NT2/D1 (cell line): ENCODE measurements at places on chromosomes 4 and X.

GRCh38 chr4:148770848-148771247, 328.6 kb upstream of the NR3C2 start:
- DNase-seq, result no peak

GRCh38 chr4:182083671-182084410, 159.4 kb upstream of the TENM3 start:
- no peak for DNase-seq

- no peak for DNase-seq
Observed at GRCh38 chrX:131735127-131735526, 191.3 kb downstream of the OR13H1 start.

DNA sequence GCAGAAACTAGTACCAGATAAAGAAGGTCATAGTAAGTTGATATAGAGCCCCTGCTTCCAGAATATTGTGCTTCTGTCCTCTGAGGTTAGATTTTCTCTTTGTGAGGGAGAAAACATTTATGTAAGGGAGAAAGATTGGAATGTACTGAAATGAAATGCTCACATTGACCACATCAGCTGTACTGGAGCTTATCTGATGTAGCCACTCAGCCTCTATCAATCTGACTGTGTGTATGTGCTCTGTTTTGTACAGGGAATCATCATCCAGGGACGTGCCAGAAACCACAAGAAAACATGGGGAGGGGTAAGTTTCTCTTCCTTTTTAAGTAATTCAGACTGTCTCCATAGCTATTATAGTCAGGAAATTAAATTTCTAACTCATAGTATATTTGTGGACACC, 56.8 kb downstream of the PRRG1 start:
- DNase-seq, result no peak

- no peak for DNase-seq
Observed at GRCh38 chr4:85391589-85392410, 83.2 kb upstream of the ARHGAP24 start.

DNA sequence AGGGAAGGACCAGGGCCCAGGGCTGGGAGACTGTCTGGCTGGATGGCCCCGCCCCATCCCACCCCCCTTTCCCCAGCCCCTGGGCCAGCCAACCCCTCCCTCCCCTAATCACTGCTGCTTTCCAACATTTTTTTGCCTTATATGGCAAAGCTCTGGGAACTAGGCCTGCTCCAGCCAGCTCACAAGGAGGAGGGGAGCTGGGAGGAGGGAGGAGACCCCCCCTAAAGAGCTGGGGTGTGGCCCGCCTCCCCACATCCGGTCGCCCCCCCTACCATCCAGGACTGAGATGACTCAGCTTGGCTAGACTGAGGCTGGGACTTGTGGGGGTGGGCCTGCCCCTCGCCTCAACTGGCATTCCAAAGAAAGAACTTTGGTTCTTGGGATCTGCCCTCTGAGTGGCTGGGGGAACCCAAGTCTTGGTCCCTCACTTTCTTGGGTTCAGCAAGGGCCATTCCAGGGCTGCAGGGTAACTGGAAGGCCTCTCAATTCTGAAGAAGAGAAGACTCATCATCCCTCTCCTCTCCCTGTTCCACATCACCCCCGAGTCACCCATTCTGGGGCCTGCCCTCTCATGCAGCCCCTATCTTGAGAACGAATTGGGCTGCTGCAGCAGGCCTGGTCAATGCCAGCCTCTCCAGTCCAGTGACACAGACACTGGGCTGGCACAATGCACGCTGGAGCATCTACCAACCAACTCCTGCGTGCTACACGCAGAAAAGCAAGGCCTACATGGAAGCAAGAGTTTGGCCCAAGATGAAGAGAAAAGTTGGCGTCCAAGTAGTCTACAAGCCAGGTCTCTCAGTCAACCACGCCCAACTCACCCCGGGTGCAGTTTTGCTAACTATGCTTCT, 4.8 kb downstream of the FLNA start:
- DNase-seq, result peak; percentile 76

- DNase-seq, result no peak
Observed at GRCh38 chr4:34723605-34724004, 1520.7 kb downstream of the ARAP2 start.

DNA sequence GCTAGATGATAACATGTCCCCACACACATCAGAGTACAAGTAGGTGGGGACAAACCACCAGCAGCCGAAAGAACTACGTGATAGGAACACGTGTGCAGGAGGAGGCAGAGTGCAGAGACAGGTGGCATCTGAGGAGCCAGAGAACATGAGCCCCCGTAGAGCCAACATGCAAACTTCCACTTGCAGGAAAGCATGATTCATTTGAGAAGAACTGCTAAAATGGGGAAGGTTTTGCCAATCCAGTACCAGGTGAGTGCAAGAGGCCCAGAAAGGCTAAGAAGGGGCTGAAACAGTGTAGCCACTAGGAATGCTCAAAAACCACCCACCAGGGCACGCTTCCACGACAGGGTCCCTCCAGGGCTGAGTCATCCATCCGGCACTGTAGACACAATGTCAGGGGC, 149.8 kb upstream of the TENM3 start:
- DNase-seq, result no peak

DNA sequence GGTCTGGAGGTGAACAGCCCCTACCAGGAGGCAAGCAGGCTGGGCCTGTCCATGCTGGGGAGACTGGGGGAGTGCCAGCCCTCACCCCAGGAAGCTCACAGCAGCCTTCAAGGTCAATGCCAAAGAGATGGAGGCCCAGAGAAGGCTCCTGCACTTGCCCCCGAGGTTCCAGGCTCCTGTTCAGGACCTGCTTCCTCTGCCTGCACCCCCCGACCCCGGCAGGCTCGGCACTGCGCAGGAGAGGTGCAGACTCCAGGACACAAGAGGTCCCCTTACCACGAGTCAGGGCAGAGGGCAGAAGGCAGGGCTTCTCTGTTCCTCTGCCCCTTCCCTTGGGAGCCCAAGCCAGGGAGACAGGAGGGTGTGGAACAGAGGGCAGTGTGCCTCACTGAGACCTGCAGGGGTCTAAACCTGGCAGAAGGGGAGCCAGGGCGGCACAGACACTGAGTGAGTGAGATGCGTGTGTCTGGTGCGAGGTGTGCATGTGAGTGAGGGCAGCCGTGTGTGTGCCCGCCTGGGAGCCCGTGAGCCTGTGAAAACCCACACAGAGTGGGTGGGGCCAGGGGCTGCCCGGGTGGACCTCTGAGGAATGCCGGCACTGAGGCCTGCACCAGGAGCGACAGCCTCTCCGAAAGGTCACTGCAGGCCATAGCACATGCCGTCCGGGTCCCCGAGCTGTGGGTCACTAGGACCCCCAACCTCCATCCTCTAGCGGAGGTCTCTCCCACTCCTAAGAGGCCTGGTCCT, 30.7 kb upstream of the FGFR3 start:
- DNase-seq, result no peak

DNA sequence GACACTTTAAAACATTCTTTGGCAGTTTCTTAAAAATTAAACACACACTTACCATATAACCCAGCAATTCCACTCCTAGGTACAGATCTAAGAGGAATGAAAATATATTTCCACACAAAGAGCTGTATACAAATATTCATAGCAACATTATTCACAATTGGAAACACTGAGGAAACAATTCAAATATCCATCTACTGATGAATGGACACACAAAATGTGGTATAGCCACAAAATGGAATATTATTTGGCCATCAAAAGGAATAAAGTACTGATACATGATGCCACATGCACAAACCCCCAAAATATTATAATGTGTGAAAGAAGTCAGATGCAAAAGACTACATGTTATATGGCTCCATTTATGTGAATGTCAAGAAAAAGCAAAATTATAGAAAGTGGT, 70.9 kb downstream of the HS6ST2 start:
- no peak for DNase-seq

DNA sequence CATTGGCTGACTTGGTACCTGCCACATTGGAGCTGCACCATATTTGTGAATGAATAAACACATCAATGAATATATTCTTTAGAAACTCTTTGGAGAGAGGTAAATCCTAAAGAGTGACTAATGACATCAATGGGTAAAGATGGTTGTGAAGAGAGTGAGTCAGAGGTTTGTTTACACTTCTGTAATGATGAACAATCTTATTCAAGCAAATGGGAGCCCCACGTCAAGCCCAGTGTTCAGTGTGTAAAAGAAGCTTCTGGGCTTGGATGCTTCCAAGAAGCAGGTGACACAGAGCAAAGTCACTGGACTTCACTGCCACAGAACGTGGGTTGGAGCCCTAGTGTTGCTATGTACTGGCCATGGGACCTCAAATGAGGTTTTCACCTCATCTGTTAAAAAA, 319.0 kb downstream of the STK32B start:
- DNase-seq, result no peak

DNA sequence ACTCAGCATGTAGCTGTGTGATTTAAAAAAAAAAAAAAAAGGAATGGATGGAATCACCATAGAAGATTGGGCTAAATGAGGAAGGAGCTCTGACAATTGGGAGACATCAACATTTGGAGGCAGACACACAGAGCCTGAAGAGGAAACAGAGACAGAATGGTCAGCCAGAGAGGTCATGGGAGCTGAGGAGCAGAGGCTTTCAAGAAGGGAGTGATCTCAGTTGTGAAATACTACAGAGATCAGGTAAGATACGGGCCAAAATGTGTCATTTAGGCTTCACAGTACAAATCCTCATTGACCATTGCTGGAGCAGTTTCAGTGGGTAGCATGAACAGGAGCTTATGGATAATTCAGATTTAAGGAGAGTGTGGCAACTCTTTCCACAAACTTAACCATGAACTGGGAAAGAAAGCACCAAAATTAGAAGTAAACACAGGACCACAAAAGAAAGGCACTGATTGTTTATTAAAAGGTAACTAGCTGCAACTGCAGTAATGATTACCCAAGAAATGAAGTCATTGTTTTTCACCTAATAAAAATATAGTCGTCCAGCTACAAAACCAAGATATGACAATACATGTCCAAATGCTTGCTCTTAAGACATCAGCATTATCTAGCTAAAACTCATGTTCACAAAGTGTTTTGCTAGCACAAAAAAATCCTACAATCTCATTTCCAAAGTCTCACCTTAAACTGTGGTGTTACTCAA, 203.2 kb downstream of the DHX15 start:
- DNase-seq, result no peak
